ENCODE measurements at places on chromosomes 13 and 19.
A peak's percentile ranks its signal among the peaks of the same experiment; 100 is the strongest.

GRCh38 chr19:14407605-14408484, 11.3 kb downstream of the DDX39A start:
- no peak for DNase-seq

DNA sequence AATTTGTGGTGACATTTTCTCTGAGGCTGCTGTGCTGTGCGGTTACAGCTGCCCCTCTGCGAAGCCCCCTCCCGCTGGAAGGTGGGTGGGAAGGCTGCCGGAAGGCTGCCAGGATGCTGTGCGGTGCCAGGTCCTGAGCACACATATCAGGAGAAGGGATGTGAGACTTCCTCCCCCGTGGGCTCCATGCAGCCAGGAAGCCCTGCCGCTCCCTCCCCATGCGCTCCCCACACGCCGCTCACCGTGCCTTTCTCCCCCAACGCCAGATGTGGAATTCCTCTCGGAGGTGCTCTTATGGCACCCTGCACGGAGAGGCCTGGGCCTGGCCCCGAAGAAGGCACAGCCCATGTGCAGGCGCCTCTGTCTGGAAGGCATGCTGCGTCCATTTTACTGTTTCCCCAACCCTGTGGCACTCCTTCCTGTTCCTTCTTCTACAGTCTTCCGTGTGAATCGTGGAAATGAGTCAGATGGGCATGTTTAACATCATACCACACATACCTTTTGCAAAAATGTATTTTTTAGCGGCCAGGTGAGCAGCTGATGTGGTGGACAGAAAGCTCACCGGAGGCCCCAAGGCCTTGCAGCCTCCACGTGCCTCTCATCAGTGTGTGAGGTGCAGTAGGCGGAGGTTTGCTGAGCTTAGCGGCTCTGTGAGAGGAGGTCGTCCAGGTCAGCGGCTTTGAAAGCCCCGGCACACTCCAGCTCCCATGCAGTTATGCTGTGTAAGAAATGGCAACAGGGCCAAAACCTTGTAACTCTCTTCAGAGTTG, 88.0 kb downstream of the ATP11A start:
- no peak for DNase-seq

- DNase-seq, result no peak
Observed at GRCh38 chr13:48592688-48593049, 59.8 kb upstream of the RCBTB2 start.

DNA sequence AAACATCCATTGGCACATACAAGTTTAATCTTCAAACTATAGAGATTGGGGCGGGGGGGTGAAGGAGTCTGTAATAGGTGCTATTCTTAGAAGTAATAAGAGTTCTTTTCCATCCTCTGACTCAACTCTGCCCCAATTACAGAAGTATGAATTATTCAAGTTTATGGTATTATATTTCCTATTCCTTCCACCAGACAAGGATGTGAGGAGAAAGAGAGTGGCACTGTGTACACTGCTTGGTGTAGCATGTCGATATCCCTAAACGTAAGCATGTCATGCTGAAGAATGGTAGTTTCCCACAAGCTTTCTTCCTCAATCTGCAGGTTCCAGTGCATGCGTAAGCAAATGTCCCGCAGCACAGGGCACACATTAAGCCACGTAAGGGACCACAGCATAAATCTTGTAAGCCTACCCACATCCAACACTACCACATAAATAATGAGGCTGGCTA, 14.1 kb downstream of the BRD4 start:
- DNase-seq, result no peak

GRCh38 chr19:32392901-32393300, 12.7 kb upstream of the DPY19L3 start:
- no peak for DNase-seq

- DNase-seq, result no peak
Observed at GRCh38 chr19:53823380-53824120, 564 bp downstream of the NLRP12 start.

- no peak for DNase-seq
Observed at GRCh38 chr19:32061315-32061714, 284.1 kb upstream of the ZNF507 start.

GRCh38 chr19:39390451-39390750, 505 bp downstream of the PAF1 start:
- DNase-seq, result no peak

GRCh38 chr19:39749981-39750380, 12.2 kb upstream of the CLC start:
- DNase-seq, result no peak

GRCh38 chr13:78046331-78046730, 127.7 kb upstream of the EDNRB start:
- DNase-seq, result no peak

DNA sequence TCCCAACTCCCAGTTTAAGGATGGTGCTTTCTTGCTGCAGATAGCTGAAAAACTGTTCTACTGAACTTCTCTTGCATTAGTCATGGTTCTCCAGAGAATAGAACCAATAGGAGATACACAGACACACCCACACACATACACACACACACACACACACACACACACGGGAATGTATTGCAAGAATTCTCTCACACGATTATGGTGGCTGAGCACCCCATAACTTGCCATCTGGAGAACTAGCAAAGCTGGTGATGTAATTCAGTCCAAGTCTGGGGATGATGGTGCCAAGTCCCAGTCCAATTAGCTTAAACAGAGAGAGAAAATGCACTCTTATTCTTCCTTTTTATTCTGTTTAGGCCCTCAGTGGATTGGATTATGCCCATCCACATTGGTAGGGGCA, 643.9 kb downstream of the DIAPH3 start:
- DNase-seq, result no peak

- no peak for DNase-seq
Observed at GRCh38 chr13:51925865-51926527, 64.2 kb downstream of the CCDC70 start.

- DNase-seq, result no peak
Observed at GRCh38 chr13:95605448-95606125, 38.9 kb downstream of the DZIP1 start.

DNA sequence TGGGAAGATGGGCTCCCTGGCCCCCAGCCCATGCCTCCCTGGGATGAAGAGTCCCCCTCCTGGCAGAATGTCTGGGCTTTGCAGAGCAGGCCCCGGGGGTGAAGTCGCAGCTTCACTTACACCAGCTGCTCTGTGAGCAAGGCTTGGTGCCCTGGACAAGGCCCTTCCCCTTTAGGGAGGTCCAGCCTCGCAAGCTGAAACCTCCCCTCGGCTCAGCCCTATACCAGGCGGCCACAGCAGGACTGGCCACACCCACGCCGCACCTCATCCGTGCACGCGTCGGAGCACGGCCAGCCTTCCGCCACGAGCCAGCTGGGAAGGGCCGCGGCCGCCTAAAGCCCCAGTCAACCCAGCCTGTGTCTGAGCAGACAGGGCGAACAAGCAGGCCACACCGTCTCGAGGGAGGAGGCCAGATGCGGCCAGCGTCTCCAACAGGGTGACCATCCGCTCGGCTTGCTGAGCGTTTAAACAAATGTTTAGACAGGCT, 83.2 kb upstream of the MCF2L start:
- DNase-seq, result no peak

DNA sequence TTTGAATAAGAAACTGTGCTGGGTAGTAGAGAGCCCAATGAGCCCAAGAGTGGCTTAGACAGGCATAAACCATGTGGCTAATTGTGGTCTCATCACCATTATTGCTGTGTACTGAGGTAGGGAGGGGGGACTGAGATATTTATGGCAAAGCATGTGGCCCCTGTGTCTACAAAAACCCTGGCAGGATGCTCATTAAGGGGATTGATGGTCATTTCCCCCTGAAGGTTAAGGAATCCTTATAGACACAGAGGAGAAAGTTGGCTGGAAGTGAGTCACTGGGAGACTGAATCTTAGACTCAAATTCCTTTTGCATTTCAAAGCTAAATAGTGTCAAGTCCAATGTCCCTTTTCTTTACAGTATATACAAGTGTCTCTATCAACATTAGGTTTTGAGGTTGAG, 9.8 kb upstream of the DACT3 start:
- no peak for DNase-seq

DNA sequence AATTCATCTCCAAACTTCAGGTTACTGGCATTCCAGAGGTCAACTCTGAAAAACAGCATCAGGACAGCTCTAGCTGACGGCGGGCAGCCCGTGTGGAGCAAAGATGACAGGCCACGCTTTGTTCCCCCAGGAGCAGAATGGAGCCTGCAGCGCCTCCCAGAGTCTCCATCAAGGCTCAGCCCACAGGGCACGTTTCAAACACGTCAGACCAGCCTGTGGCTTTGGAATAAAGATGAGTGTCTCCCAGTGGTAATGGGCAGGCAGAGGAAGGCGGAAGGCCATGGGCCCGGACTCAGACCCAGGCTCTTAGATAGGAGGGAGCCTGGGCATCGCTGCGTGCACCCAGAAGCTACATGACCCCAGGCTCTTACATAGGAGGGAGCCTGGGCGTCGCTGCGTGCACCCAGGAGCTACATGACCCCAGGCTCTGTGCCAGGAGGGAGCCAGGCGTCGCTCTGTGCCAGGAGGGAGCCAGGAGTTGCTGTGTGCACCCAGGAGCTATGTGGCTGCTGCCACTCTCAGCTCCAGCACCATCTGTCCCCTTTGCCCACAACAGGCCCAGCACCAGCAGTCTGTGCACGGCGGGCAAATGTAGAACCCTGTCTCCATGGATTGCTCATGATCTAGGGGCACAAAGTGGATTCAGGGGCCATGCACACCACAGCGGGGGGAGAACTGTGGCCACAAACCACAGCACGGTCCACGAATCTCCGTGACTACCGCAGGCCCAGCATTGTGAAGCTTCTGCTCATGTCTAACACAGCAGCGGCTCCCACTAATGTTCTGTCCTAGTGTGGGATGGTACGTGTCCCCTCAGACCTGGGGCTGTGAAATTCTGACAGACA, 47.8 kb upstream of the C13orf46 start:
- DNase-seq, result no peak

DNA sequence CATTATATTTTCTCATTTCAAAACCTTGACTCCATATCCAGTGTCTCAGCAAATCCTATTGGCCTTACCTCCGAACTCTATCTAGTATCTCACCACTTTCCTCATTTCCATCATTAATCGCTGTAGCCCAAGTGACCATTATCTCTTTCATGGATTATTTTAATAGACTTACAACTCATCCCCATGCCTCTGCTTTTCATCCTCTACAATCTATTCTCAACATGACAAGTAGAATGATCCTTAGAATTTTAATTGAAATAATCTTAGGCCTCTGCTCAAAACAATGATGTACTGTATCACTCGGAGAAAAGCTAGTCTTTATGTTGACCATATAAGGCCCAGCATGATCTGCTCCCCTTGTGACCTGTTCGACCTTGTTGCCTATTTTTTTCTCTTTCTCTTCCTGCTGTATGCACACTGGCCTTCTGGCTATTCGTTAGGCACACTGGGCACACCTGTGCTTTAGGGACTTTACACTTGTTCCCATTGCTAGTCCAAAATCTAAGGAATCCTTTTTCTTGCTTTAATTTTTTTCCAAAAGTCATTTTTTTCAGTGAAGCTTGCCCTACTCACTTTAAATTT, 21.4 kb downstream of the DNAJC15 start:
- no peak for DNase-seq

DNA sequence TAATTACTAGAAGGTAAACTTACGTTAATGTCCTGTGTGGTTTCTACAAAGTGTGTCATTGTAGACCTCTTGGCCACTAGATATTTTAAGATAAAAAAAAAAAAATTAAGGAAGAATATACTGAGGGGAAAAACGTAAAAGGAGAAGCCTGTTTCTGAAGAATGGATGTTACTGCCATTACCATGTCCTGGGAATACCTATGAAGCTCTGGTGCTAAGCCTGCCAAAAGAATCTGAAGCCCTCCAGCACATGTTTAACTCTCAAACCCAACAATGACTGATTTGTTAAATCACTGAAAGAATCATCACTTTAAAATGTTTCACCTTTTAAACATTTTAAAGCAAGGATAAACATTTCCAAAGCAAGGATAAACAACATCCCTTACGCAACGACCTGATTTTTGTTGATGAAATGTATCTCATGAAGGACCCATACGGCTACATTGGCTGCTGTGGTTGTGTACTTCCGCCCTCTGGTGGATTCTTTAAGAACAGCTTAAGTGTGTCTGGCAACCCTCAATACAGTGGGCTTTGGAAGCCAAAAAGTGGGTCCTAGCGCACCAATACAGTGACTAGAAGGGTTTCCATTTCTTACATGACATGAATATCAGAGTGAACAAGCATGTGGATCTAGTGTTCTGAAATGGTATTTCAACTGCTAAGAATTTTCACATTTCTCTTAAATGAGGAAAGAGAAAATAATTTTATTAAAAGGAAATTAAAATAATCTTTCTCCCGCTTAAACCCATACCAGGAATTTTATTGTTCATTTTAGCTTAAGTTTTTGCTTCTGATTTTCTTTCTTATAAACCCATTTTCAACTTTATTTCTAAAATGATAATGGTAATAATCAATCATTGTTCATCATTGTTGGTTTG, 74.5 kb upstream of the RAP2A start:
- DNase-seq, result peak; percentile 32

GRCh38 chr13:46617229-46617721, 64.3 kb downstream of the LRCH1 start:
- no peak for DNase-seq

DNA sequence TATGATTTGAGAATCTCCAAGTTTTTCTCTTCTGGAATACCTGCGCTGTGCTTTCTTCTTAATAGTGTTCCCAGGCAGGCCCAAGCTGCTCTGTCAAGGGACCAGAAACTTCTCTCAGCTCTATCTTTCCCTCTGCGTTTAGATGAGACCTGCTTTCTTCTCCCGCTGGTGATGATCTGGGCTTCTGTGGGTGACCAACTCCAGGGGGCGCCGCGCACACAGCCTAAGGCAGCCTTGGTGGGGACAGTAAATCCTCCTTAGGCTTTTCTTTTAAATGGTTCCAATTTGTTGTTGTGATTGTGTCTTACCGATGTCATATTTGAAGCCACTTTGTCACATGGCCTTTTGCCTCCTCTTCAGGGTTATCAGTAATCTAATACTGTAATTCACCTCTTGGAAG, 439.4 kb upstream of the KLF12 start:
- DNase-seq, result no peak

DNA sequence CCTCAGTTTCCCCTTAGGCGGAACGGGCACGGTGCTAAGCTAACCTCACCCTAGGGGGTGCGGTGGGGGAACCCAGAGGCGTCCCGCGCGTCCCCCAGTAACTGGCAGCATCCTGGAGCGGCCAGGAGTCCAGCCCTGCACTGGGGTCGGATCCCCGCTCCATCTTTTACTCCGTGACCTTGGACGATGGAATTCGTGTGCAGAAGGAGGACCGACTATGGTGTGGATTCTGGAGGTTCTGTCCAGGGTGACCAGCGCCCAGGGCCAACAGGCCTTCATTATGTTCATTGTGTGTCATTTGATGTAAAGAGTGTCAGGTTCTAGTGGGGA, 630 bp downstream of the SPPL2B start:
- no peak for DNase-seq

DNA sequence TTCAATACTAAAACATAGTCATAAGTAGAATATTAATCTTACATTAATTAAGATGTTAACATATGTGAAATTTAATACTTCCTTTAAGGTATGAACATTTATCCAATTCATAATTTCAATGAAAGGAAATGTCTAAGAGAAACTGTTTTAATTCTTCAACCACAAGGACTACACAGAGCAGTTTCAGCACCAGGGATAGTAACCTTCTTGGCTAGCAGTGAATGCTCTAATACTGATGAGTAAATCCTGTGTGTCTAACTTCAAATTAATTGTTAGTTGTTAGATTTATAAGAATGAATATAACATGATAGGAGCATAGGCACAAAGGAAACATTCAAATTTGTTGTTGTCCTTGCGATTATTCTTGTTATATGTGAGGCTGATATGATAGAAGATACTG, 15.6 kb upstream of the NBEA start:
- no peak for DNase-seq
